ENCODE measurements at places on chromosomes 12 and 14.

DNA sequence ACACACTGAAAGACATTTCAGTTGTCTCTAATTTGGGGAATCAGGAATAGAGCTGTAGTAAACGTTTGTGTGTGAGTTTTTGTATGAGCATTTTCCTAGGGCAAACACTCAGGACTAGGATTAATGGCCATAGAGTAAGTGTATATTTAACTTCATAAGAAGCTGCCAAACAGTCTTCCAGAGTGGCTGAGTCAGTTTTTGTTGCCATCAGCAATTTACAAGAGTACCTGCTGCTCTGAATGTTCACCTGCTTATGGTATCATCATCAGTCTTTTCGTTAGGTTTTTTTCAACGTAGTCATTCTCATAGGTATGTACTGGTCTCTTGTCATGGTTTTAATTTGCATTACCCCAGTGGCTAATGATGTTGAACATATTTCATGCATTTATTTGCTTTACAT, 30.6 kb upstream of the TRHDE start:
- DNase-seq, result no peak

DNA sequence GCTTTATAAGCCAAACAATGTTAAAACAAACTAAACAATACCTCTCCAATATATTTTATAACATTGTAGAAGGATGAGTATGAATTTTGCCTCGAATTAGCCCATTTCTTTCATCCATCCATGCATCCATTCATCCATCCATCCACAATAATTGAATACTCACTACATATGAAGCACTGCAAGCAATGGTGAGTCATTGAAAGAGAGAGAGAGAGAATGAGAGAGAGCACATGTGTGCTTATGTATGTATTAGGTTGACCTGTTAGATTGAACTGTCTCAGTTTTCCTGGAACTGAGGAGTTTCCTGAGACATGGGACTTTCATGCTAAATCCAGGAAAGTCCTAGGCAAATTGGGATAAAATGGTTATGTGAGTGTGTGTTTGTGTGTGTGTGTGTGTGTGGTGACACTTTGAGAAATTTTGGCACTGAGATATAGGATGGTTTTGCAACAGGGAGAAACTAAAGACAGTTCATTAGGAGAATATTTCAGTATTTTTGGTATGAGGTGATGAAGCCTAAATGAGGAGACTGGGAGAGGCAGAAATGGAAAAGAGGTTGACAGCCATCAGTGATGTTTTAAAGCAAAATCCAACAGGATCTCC, 98.4 kb downstream of the C12orf75 start:
- DNase-seq, result no peak

DNA sequence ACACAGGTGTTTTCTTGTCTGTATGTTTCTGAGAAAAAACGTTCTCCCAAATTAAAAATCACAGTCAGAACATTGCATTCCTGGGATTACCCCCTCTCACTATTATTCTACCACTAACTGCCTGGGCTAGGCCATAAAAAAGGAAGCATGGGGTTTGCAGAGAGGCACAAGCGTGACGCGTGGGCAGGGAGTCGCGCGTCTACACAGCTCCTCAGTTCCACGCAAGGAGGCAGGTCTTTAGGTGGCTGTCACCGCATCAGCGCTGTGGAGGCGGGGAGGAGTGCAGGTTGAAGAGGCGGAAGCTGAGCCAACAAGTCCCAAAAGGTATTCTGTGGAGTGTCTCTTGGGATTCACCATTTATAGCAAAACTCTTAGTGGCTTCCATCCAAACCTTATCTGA, 109.9 kb downstream of the RIMBP2 start:
- DNase-seq, result no peak

- no peak for DNase-seq
These were observed 20.3 kb upstream of the SYCP3 start for GRCh38 chr12:101759396-101760047.

DNA sequence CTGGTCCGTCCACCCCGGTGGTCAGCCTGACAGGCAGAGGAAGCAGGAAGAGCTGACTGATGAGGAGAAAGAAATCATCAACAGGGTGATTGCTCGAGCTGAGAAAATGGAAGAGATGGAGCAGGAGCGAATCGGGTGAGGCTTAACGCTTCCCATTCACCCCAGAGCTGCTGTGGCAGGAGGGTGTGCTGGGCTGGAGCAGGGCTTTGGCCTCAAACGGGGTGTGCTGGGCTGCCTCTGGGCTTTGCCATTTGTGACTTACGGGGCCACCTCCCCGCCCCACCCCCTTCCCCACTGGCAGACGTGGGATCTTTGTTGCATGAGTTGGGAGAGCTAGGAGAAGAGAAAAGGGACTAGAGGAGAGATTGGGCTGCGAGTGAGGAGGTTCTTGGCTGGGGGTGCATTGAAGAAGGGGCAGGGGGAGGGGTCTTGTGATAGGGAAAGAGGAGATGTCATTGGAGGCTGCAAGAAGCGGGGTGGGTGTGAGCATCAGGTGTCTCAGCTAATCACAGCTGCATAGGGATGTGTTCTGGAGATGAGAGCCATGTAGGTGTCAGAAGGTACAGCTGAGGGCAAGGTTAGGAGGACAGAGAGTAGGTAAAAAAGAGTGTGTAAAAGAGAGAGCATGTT, 56.3 kb downstream of the RPH3A start:
- no peak for DNase-seq

DNA sequence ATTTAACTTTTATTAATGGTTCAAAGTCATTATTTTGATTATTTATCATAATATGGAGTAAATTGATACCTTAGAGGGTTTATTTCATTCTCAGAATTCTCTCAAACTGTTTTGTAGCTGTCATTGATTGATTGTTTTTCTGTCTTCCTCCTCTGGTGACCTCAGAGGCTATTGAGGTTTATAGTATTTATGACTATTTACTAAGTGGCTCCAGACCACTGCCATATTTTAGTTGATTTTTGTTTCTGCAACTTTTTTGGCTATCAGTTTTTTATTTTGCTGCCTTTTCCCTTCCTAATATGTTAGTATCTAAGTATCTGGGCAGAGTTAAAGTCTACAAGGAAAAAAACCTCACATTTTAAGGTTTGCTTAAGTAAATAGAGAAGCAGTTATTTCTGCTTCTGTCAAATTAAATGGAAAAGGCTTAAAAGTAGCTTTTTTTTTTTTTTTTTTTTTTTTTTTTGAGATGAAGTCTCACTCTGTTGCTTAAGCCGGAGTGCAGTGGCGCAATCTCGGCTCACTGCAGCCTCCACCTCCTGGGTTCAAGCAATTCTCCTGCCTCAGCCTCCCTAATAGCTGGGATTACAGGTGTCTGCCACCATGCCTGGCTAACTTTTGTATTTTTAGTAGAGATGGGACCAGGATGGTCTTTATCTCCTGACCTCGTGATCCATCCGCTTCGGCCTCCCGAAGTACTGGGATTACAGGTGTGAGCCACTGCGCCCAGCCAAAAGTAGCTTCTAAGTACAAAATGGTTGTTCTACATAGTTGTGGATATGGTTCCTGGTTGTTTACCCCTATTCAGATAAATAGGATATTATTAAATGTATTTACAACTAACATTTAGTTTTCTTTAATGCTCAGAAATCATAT, 8.2 kb downstream of the MDM2 start:
- DNase-seq, result no peak

Data from activated effector memory CD4-positive, alpha-beta T cell treated with Interleukin-2 at 50 U/mL for 16 hours (primary cell).